ENCODE measurements at places on chromosomes 6 and 20.

GRCh38 chr6:130676077-130676772 lies 151.0 kb upstream of the SMLR1 start:
- no peak for DNase-seq

DNA sequence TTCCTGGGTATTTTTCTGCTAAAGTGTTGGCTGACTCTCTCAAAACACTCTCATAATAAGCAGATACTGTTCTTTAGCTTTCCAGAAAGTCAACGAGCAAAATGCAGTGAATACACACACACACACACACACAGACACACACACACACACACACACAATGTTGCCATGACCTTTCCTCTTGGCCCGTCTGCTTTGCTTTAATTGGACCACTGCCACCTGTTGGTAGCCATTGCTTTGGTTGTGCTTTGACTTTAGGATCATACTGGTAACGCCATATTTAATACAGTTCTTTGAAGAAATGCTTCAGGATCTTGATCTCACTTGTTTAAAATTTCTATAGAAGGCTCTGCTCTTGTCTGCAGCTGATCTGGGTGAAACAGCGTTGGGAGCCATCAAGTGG lies 4.4 kb downstream of the FIG4 start:
- DNase-seq: no peak

- DNase-seq: peak; percentile 46
Observed at GRCh38 chr6:154969796-154970195, 25.3 kb upstream of the TIAM2 start.

GRCh38 chr6:3233904-3234303 lies 6.5 kb upstream of the TUBB2B start:
- no peak for DNase-seq

- peak; percentile 86 for DNase-seq
Observed at GRCh38 chr20:45138561-45139300, 14.5 kb upstream of the WFDC12 start.

DNA sequence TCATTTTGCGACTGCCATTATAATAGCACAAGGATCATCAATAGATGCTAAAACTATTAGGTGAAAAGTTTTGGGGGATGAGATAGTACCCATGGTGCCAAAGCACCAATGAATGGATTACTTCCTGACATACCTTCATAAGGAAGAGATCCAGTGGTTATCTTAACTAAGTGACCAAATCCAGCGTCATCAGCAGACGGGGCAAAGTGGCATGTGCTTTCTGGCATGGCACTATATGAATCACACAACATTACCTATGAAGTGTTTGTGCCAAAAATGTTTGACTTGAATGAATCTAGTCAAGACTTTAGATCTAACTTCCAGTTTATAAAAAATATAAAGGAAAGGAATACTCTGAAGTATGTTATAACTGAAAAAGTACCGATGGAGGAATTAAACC lies 10.8 kb downstream of the TRIM26 start:
- no peak for DNase-seq

DNA sequence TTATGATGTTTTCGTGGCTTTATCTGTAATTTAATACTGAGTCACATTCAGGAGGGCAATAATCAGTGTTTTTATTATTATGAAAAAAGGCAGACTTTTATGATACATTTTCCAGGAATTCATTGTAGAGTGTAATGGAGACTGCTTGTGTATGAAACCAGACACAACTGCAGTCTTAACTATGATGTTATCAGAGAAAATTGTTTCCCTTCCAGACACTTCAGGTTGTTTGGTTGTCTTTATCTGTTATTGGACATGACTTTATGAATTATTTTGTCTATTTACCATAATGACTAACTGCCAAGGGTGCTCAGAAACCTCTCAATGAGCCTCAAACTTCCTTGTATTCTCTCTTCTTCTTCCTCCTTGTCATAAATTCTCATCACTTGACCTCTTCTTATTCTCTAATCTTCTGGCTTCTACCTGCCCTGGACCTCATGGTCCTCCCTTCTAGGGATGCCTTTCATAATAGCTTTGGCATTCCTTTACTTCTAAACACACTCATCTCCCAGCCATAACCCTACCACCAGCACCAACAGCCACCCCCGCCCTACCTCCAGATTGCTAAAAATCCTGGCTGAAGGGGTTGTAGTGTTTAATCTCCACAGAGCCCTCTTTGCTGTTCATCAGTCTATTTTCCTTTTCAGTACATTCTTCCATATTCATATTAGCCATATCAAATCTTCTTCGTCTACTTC lies 492.5 kb downstream of the CDKAL1 start:
- no peak for DNase-seq
